ENCODE measurements at places on chromosomes 12 and 14. TPM values are rescaled to one million over a fixed set of nuclear protein-coding genes. Genes with fewer than 3 reads are reported as not detected.

The PPM1H gene
- total RNA-seq: 71.8 TPM

The VTI1B gene
- 87.9 TPM for total RNA-seq

GRCh38 chr14:85131226-85131922 is 398.6 kb upstream of the FLRT2 start:
- no peaks in the 10 kb centered on the region for H3K27me3 ChIP-seq
- H3K4me1 ChIP-seq: no peaks in the 10 kb centered on the region
- no peak for DNase-seq
- H3K36me3 ChIP-seq: no peaks in the 10 kb centered on the region

DNA sequence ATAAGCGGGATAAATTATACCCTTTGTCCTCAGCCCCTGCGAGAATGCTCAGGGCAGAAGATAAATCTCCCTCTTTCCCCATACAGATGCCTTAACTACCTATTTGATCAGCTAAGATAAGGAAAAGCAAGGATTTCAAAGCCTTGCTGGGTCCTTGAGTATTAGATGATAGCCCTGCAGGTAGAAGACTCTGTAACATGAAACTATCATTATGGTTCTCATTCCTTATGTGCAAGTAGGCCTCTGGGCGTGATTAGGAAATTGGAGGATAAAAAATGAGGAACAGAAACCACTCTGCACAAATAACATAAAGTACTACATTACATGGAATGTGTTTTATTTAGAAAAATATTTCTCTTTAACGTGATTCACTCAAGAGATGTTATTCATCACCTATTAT is 14.5 kb upstream of the WDR89 start:
- no peak overlapping the region for H3K4me3 ChIP-seq
- no peak overlapping the region for H3K27ac ChIP-seq
- peaks cover 12% of the 10 kb centered on the region for H3K4me1 ChIP-seq
- H3K27me3 ChIP-seq: no peaks in the 10 kb centered on the region
- DNase-seq: no peak

DNA sequence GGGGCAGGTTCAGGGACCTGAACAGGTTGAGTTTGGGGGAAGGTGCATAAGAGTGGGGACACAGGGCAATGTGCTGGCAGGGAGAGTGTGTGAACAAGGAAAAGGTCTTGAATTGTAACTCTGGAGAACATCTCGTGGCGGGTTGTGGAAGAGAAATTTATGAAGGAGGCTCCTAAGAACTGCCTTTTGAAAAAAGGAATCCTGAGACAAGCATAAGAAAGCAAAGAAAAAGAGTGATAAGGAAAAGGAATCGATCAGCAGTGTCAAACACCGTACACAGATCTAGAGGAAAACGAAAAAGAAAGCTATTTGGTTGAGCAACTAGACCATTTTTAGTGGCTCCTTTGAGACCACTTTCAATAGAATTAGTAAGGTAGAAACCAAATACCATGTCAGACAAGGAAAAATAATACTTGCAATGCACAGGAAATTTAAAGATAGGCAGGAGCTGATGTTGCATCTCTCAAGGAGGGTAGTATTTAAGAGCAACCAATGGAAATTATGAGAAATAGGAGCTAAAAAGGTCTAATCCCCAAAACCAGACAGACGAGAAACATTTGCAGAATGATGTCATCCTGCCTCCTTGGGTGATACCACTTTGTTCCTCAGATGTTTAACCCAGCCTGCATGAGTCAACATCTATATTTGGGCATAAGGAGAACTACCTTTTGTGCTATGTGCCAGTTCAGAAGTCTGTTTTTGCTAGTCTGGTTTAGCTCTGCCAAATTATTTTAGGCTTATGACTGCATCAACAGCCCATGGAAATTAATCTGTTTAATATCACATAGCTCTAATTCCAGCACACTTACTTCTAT is 64.5 kb upstream of the STK38L start:
- H3K4me1 ChIP-seq: no peaks in the 10 kb centered on the region
- no peaks in the 10 kb centered on the region for H3K36me3 ChIP-seq
- DNase-seq: no peak
- H3K27me3 ChIP-seq: no peaks in the 10 kb centered on the region
- H3K27ac ChIP-seq: no peak overlapping the region

Data from endothelial cell (in vitro differentiated cells).